ENCODE measurements at places on chromosomes 11 and 22.

GRCh38 chr11:70804139-70804837 is 406.0 kb downstream of the CTTN start:
- DNase-seq, result no peak

GRCh38 chr11:94697156-94697555 is 71.0 kb upstream of the AMOTL1 start:
- DNase-seq, result no peak

DNA sequence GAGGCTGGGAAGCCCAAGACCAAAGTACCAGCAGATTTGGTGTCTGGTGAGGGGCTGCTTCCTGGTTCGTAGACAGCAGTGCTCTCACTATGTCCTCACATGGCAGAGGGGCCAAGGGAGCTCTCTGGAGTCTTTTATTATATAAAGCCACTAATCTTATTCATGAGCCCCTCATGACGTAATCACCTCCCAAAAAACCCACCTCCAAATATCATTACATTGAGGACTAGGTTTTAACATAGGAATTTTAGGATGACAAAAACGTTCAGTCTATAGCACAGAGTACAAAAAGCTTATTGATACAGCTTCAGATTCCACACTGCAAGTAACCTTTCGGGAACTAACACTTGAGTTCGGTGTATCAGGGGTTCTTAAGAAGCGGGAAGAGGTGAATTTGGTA is 4.1 kb upstream of the MS4A18 start:
- DNase-seq, result no peak

DNA sequence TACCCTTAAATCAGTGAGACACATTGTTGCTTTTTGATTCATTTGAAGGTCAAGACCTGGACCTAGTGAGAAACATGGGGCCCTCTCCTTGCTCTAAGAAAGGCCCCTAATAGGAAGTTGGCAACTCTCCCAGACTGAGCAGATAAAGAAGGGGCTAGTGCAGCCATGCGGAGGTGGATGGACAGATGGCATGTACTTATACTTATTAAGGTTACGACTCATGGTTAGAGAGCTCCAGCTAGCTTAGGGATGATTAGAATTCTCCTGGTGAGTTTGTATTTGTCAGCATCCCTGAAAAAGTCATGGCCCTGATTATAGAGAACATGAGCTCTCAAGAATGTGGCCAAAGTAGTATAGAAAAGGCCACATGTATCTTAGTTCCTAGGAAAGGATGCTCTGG is 112.1 kb upstream of the BDNF start:
- DNase-seq, result no peak

DNA sequence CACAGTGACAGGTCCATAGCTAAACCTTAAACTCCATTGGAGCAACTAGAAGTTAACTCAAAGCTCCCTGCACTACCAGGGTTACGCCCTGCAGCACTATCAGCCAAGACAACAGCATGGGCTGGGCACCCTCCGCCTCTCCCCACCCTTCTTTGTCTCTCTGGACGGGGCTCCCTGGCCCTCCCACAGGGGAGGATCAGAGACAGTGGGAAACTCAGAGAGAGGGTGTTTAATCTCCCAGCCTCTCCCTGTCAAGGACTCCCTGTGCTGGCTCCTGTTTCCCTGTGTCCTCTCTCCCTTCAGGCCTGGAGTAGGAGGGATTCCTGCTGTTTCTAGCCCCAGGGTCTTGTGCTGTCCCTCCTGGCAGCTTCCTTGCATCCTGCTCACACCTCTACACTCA is 56.9 kb upstream of the CSNK2A3 start:
- DNase-seq, result no peak

GRCh38 chr22:19478045-19478900 is 720 bp downstream of the UFD1 start:
- no peak for DNase-seq

GRCh38 chr22:50189849-50190181 is 4.1 kb downstream of the TRABD start:
- DNase-seq, result no peak

DNA sequence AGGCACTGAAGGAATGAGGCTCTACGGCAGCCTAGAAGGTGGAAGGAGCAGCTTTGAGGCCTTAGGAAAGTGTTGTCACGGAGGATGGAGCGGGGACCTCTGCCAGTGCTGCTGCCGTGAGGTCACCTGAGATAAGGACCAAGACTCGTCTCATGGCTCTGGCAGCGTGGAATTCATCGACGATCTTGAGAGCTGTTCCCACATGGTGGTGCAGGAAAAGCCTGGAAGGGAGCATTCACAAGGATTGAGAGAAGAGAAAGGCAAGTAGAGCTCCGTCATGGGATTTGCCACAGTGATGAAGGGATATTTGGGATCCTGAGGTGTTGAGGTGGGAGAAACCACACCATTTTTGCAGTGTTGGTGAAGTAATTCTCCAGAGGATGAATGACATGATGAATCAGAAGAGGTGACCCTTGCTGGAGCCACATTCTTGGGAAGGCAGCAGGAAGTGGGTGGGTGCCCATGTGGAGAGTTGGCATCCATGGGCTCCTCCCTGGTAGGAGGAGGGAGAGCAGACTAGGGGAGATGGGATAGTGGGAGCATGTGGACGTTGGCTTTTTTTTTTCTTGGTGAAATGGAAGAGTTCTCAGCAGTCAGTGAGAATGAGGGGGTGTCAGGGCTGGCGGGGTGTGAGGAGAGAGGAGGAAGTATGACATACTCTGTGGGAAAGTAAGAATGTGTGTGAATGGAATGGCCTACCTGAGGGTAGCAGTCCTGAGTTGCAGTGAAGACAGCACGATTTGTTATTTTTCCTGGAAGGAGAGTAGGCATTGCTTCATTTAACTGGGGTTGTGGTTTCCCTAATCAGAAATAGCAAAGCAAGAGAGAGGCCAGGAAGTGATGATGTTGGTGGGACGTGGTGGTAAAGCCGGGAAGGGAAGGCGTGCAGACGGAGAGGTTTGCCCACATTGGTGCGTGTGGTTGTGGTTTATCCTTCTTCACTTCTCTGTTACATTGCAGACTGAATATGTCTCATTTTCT is 11.1 kb downstream of the PPP6R3 start:
- no peak for DNase-seq

- no peak for DNase-seq
Measured at GRCh38 chr22:48944433-48944750, 883.3 kb downstream of the BRD1 start.

All from BE2C (cell line).